IPS DF 6.9 (cell line): ENCODE measurements at places on chromosomes 4 and X.

- no peak for DNase-seq
Observed at GRCh38 chrX:134025986-134026545, 40.7 kb upstream of the GPC3 start.

DNA sequence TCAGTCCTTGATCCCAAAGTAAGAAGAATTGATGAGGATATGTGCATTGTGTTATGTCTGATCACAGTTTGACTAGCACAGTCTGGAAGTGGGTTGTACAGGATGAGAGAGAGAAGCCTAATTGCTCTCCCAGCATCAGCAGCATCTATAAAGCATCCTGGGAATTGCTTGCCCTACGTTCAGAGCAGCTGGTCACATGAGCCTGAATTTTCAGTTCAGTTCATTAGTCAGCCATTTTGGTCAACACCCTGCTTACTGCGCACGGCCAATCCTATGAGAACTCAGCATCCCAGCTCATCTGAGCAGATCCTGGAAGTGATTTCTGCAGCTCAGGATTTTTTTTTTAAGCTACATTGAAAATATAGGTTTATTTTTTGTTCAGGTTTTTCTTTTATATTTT is at the start of gene RUFY3:
Gene RUFY3, plus strand, starts transcription at position 218 of the 400 bp plus-strand sequence. CDS start 610 bp downstream, outside the sequence.
- no peak for DNase-seq

DNA sequence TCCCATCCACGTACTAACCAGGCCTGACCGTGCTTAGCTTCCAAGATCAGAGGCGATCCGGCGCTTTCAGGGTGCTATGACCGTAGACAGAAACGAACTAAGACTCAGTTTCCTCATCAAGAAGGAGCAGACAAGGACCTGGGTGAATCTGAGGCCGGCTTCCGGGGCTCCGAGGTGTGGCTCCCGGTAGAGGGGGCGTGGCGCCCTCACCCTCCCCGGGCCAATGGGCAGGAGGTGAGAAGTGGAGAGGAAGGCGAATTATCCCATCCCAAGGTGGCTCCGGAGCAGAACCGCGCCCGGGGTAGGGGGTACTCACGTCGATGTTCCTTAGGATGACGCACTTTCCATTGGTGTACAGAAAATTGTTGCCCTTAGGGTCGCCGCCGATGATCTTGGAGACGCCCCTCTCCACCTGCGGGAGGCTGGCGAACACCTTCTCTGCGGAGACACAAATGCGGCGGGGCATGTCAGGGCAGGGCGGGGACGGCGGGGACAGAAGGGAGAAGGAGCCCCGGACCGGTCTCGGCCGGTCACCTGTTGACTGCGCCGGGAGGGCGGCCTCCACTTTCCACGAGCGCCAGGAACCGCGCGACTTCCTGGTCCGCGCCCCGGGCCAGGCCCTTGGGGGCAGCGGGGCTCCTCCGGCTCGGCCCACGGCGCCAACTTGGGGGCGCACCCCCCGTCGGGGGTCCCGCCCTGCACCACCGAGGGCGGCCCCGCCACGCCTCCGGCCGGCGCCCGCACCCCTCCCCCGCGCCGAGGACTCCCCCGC is 616 bp downstream of the WDR1 start:
- DNase-seq, result no peak

- no peak for DNase-seq
Observed at GRCh38 chr4:16590797-16591196, 307.6 kb downstream of the LDB2 start.

DNA sequence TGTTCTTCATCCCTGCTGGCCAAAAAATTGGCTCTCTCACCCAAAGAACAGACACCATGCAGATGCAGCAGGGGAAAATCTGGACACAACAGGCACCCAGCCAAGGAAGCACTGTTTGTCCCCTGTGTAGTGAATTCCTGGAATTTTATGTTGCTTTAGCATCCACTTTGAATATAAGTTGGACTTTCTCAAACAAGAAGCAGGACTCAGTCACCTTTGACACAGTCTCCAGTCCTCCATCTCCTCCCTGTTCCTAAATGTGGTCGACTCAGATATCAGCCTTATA is 11.8 kb downstream of the ZNF182 start:
- DNase-seq, result no peak

- no peak for DNase-seq
Observed at GRCh38 chr4:53461244-53461643, 83.8 kb downstream of the FIP1L1 start.
